ENCODE measurements at places on chromosomes 11 and 22. TPM values are rescaled to one million over a fixed set of nuclear protein-coding genes. Genes with fewer than 3 reads are reported as not detected.

- peak; percentile 59 for DNase-seq
These were observed 14.4 kb downstream of the CDKN1C start for GRCh38 chr11:2870969-2871680.

- DNase-seq, result peak; percentile 93
These were observed 14.4 kb downstream of the PPM1F start for GRCh38 chr22:21938071-21938822.

ZNF280A gene
- 0.13 TPM for total RNA-seq

GRCh38 chr11:99098751-99099150 is 78.0 kb downstream of the CNTN5 start:
- no peak for DNase-seq

- DNase-seq, result no peak
These were observed 69.9 kb upstream of the CHRM4 start for GRCh38 chr11:46461461-46461927.

DNA sequence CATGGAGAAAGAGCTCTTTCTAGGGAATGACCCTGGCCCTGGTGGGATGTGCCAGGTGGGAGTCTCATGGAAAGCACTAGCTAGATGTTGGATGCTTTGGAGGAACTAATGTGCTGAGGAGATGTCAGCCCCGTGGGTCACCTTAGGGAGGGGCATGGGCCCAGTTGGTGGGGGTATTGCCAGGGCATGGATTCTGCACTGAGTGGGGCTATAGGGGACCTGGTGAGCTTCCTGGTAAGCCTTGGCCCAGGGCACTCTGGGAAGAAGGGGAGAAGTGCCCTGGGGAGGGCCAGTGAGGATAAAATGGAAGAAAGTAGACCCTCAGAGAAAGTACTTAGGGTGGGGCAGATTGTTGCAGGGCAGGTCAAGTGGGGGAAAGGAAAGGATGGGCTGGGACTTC is 65.2 kb upstream of the SORL1-AS1 start:
- DNase-seq, result no peak
